ENCODE measurements at places on chromosomes 1 and 21.

- DNase-seq, result peak; percentile 98
Measured at GRCh38 chr1:33433509-33434362, 2.8 kb upstream of the PHC2 start.

DNA sequence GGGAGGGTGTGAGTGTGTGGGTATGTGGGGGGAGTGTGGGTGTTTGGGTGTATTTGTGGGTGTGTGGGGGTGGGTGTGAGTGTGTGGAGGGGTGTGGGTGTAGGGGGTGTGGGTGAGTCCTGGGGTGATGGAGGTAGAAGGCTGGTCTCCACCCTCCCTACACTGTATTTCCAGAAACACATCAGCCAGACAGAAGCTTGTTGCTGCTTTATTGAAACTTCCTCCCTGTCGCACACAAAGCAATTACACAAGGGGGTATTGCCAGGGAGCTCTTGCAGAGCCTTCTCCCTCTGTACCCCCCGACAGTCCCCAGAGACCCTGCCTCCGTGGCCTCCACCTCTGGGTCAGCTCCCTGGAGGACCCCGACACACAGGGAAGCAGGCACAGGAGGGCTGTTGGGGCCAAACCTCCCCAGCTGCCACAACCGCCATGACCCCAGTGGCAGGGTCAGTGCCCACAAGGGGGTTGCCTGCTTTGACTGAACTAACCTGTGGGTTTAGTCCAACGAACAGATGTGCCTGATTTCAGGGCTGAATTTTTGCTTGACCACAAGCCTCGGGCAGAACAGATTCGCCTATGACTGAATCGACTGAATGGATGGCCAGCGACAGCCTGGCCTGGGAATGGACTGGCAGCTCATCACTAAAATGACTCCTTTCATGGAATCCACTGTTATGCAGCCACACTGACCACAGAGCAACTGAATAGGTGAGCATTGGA lies 9.1 kb upstream of the MATN1 start:
- DNase-seq, result peak; percentile 88

DNA sequence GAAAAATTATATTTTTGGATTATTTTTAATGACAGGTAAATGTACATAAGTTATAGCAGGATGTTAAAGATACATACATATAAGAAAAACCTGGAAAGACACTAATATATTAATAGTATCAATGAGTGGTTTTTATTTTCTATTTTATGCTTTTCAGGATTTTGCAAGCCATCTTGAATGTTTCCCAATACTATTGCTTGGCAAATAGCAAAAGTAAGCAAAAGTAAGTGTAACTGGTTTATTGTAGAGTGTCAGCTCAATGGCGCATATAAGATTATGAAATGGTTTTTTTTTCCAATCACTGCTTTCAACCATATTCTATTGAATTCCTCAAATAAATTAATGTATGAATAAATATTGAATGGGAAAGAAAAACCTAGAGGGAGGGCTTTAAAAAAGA lies 36.4 kb downstream of the ZNF684 start:
- no peak for DNase-seq

DNA sequence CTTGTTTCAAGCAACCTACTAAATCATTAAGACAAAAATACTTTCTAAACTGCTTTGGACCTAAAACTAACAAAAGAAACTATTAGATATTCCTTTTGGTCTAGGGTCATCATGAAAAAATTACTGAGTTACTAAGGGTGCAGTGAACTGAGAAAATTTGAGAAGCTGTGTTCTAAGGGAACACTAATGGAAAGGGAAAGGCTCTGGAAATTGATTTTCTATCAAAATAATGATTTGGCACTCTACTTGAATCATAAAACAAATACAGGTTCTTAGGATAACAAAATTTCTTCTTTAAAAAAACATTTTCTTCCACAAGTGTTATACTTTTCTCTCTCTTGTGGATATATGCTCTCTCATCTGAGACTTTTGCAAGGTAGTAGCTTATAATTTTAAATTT lies 213.5 kb downstream of the DNAH14 start:
- no peak for DNase-seq

DNA sequence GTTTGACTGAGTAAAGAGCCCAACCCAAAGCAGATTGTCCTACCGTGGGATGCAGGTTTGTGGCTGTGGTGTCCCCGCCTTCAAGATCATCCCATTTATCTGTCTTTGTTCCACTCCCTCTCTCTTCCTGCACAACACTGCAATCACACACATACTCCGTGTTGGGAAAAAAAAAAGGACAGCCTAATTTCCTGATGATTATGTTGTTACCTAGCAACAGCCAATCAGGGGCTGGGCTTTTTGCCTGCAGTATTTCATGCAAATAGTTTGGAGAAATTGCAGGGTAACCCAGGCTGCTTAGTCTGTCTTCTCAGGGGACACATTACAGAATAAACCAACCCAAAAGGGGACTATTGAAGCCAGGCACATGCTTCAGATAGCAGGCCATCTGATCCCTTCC lies 38.3 kb downstream of the PHC2 start:
- no peak for DNase-seq

DNA sequence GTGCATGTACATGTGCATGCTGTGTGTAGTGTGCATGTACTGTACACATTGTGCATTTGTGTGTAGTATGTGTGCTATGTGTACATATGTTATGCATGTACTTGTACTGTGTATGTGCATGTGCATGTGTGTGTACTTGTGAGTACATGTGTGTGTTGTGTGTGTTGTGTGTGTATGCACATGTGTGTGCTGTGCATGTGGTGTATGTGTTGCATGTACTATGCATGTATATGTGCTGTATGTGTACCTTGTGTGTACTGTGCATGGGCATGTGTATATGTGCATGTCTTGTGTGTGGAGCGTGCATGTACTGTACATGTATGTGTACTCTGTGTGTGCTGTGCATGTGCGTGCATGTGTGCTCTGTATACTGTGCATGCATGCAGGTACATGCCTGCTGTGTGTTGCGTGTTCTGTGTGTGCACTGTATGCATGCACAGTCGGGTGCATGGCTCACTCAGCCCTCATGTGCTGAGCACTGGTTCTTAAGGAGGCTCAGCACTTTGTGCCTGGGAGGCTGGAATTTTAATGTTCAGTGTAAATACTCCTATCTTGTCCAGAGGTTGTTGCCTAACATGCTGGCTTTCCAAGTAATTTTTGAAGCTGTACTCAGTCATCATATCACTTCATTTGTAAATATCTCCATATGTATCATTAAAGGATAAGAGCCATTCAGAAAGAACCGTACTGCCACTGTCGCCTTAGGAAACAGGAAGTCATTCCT lies 32.3 kb downstream of the SNAP47 start:
- no peak for DNase-seq

DNA sequence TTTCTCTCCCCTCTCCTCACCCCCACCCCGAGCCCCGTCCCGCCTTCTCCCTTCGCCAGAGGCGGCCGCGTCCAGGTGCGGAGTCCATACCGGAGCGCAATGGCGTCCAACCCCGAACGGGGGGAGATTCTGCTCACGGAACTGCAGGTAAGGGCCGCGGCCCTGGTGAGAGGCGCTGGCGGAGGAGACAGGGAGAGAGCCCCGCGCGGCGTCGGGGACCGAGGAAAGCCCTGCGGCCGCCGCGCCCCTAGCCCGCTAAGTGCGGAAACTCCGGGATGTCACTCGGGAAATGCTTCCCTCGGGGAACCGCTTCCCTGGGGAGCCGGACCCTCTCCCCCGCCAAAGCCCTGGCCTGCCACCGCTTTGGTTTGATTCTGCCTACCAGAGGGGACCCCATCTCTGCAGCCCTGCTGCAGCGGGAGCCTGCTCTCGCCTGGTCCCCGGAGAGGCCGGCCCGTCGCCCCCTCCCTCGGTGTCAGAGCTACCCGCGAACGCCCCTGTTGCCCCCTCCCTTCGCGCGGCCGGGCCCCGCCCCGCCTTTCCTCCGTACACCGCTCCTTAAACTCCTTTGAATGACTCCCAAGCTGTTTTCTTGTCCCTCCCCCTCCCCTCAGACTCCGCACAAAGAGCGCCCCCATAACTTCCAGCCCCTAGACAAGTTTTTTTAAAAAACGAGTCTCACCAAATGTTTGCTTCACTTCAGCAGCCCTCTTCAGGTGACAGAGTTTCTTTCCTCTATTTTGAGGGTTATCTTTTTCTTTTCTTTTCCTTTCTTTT lies 597 bp downstream of the PKN2 start:
- DNase-seq, result no peak

GRCh38 chr1:172733815-172734214 lies 74.9 kb downstream of the FASLG start:
- DNase-seq, result no peak

GRCh38 chr1:239912471-239912870 lies 179.2 kb upstream of the FMN2 start:
- no peak for DNase-seq

- DNase-seq, result no peak
Measured at GRCh38 chr1:58434607-58435006, 111.9 kb downstream of the OMA1 start.

GRCh38 chr1:220891224-220892085 lies 12.2 kb downstream of the HLX start:
- DNase-seq, result no peak

DNA sequence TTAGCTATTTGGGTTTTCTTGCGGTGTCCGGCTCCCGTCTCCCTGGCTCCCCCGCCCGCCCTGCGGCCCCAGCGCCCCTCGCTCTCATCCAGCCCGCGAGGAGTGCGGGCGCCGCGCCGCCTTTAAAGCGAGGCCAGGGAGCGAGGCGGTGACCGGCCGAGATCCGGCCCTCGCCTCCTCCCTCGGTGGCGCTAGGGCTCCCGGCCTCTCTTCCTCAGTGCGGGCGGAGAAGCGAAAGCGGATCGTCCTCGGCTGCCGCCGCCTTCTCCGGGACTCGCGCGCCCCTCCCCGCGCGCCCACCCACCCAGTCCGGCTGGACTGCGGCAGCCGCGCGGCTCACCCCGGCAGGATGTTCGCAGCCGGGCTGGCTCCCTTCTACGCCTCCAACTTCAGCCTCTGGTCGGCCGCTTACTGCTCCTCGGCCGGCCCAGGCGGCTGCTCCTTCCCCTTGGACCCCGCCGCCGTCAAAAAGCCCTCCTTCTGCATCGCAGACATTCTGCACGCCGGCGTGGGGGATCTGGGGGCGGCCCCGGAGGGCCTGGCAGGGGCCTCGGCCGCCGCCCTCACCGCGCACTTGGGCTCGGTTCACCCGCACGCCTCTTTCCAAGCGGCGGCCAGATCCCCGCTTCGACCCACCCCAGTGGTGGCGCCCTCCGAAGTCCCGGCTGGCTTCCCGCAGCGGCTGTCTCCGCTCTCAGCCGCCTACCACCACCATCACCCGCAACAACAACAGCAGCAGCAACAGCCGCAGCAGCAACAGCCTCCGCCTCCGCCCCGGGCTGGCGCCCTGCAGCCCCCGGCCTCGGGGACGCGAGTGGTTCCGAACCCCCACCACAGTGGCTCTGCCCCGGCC lies 492 bp downstream of the HLX start:
- no peak for DNase-seq

- no peak for DNase-seq
Measured at GRCh38 chr1:213817156-213817555, 170.6 kb upstream of the PROX1 start.

DNA sequence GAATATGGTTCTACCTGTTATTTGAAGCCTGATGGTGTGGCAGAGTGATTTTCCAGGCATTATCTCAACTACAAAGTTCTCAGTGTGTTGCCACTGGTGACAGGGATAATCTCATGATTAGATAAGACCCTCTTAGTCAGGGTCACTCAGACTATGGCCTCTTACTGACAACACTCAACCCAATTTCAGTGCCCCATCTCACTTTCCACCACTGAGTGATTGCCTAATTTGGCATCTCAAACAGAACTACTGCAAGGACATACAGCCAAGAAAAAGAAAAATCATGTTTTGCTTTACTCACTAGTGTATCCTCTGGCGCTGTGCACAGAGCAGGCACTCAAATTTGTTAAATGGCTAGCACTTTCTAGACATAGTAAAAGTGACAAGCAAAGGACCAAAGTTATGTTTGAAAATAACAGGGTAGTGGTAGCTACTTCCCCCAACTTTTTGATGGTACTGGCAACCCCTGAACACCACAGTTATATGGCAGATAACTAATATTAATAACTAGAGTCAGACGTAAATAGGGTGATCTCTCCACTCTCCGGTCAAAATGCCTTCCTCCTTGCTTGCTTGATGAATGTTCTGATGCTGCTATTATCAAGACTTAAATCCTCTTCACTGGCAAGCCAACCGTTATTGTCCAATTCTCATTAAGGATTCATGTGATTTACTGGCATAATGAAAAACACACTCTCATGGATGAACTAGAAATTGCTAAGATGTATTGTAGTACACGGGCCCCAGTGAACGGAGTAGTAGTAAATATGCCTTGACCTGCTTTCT lies 37.1 kb upstream of the SLC30A10 start:
- no peak for DNase-seq

GRCh38 chr1:186785503-186785902 lies 43.2 kb upstream of the PLA2G4A start:
- DNase-seq, result no peak

DNA sequence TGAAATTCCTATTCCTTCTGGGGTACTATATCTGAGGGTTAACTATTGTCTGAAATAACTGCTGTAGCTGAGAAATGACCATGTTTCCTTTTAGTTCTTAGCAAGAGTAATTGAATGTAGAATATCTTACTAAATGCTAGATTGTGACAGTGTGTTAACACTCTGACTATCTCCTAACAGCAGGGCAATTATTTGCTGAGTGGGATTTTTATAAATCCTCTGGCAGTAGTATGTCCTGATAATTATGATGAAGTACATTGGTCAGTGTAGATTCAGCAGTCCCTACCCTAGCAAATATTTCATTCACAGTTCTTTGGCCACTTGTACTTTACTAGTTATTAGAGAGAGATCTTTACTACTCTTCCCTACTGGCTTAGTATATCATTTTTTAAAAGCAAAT lies 138.6 kb downstream of the SPATA17 start:
- DNase-seq, result no peak

- no peak for DNase-seq
Measured at GRCh38 chr1:186442651-186443375, 18.1 kb downstream of the PDC start.

GRCh38 chr21:27557356-27557755 lies 590.5 kb upstream of the ADAMTS5 start:
- DNase-seq, result no peak

- no peak for DNase-seq
Measured at GRCh38 chr1:111672331-111672730, 52.7 kb downstream of the RAP1A start.

DNA sequence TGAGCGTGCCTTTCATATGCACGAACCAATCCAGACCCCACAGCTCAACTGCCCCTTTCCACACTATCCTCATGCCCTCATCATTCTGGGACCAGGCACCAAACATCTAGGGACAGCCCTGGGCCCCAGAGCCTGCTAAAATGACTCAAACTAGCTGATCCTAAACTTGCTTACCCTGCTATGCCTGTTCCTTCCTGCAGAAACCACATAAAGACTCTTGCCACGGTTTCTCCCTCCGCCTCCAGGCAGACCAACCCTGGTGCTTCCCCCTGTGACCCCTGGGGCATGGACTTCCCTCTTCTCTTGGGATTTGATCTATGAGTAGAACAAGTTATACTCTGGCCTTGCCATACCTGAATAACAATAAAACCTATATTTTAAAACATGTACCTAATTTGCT lies 138.0 kb upstream of the CD34 start:
- no peak for DNase-seq
